ENCODE measurements at places on chromosomes 3 and 15.

GRCh38 chr15:70584838-70585706 lies 178.3 kb downstream of the UACA start:
- DNase-seq = no peak

GRCh38 chr3:80018375-80018774 lies 250.6 kb upstream of the ROBO1 start:
- no peak for DNase-seq

DNA sequence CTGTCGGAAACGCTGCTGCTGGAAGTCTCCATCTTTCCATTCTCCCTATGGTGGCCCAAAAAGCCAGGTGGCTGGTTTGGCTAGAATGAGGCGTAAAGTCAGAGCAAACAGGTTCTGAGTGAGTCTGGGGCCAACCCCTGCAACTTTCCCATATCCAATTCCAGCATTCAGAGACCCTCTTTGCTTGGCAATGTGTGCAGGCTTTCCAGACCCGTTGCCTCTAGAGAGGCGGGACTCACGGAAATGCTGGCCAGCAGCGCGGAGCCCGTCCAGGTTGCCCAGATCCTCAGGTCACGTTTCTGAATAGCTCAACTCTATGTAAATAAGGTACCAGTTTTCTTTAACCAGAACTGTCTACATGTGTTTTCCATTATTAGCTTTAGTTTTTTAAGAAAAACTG lies 68.0 kb downstream of the VGLL4 start:
- no peak for DNase-seq

GRCh38 chr3:160697637-160698380 lies 20.8 kb downstream of the ARL14 start:
- no peak for DNase-seq

GRCh38 chr3:171542976-171543375 lies 82.8 kb upstream of the TNIK start:
- DNase-seq = no peak

DNA sequence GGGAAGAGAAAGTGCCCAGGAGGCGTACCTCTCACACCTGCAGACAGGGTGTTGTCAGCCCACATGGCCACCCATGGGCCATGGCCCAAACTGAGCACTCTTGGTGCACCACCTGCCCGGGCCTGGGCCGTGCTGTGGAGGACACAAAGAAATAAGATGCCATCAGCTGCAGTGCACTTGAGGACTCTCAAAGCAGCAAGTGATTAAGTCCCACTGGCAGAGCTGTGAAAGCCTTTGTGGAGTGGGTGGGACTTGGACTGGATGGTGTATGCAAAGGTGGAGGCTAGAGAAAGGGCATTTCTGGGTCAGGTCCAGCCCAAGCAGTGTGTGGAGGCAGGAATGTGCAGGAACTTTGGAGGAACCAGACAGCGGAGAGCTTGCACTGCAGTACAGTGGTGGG lies 122.3 kb downstream of the MEGF11 start:
- DNase-seq = no peak

DNA sequence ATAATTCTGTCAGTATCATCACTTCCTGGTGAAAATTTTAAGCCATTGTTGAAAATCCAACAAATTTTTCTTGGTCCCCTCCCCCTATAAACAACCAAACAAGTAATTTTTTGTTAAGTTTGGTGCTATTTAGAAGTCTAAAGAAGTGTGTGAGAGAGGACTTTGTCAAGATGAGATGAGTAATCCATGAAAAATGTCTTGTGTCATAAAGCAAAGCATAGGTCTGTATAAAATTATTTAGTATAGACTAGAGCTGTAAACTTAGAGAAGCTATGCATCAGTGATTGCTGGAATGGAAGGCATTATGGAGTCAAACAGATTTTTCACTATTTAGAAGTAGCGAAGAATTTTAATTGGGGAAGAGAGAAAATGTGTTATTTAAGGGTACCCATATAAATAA lies 31.4 kb downstream of the MAPK6 start:
- DNase-seq = no peak

- peak; percentile 80 for DNase-seq
Observed at GRCh38 chr3:32420126-32421038, 28.7 kb downstream of the CMTM7 start.

- DNase-seq = no peak
Observed at GRCh38 chr15:88256279-88257230, at the start of gene NTRK3. Gene NTRK3, minus strand, starts transcription at chr15:88256739. Its CDS starts 586 bp downstream, at chr15:88256153.

- no peak for DNase-seq
Observed at GRCh38 chr3:142436951-142437585, 10.8 kb downstream of the XRN1 start.

- DNase-seq = no peak
Observed at GRCh38 chr3:107928084-107928445, 162.8 kb downstream of the CD47 start.

DNA sequence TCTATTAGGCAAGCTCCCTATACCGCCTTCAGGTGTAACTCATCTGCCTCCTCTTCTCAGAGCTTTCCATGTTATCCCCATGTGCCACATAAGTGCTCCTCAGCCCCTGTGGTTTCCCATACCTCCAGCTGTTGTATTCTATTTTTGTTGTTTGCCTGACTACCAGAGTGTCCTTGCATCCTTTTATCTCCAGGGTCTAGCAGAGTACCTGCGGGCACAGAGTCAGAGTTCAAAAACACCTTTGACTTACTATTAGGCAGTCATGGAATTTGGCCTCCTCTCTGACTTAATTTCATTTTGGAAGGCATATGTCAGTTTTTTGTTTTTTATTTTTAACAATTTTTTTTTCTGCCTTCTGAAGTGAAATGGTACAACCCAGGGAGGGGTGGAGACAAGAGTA lies 7.1 kb downstream of the GPR87 start:
- DNase-seq = no peak

DNA sequence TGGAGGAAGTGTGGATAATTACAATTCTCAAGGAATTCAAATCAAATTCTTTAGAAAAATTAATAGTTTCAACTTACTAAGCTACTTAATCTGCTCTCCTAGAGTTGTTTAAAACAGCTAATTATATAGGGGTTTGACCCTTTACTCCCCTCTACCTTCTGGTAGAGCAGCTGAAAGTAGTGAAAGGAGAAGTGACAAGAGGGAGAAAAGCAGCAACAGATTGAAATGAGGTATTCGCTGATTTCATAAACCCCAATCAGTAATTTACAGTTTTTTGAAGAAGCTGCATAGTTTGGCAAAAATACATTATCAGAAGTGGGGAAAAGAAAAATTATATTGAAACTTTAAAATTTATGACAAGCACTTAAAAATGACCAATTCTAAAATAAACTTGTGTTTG lies 52.8 kb downstream of the ZMAT3 start:
- no peak for DNase-seq

GRCh38 chr3:34070831-34071585 lies 272.6 kb downstream of the PDCD6IP start:
- DNase-seq = no peak

- no peak for DNase-seq
Observed at GRCh38 chr3:76107935-76108570, 322.7 kb upstream of the ZNF717 start.

- DNase-seq = no peak
Observed at GRCh38 chr3:4994823-4995499, 15.7 kb downstream of the BHLHE40 start.

DNA sequence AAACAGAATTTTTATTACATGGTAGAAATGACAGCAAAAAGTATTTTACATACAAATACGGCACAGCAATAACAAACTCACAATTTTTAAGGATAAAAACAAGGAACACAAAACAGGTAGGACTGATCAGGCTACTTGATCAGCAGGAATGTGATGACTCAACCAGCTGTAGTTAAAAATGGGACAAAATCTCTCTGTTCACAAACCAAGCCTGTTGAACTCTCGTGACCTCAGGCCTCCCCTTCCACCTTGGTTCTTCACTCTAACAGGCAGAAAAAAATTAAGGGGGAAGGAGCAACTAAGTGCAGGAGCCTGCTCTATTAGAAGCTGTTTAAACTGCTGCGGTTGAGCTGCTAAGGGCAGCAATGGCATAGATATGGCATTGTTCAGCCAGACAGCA lies 18.7 kb downstream of the FBXL22 start:
- no peak for DNase-seq

DNA sequence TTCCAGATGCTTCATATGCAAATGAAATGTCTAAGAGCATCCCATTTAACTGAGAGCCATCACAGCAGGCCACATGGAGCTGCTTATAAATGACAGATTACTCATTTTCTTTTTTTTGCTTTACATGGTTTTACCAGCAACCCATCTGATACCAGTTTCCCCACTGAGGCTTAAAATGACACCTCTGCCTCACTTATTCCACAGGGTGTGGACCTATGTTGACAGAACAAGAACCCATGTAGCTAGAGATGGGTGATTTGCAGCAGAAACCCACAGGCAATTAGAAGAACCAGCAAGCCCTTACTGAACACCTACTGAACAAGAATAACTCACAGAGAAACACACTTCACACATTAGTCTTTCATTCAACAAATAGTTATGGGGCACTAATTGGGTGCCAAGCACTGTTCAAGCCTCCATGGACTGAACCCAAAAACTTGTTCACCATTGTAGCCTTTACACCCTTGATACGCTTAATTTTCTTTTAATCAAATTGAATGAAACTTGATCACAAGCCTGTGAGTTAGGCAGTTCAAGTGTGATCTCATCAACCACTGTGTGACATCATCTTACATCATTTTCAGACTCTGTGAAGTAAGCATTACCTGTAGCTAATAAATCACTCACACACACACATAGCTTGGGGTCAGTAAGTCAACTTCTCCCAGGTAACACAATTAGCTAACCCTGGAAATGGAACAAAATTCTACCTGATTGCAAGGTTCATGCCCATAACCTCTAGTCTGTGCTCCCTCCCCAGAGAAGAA lies 45.4 kb downstream of the MAGI1 start:
- DNase-seq = no peak

DNA sequence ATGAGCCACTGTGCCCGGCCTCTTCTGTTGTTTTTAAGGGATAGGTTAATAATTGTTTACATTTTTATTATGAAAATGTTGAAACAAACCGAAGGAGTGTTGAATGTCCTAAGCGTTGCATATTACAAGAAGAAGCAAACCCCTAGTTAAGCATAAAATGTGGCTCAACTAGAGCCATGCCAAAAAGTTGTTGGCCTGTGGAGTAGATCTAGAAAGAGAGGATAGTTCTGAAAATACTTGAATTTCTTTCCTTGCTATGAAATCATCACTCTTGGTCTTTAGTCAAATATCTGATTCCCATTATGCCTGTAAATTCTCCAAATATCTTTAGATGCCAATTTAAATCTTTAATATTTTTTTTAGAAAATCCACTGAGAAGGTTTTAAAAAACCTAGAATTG lies 12.8 kb downstream of the RBP2 start:
- DNase-seq = no peak

DNA sequence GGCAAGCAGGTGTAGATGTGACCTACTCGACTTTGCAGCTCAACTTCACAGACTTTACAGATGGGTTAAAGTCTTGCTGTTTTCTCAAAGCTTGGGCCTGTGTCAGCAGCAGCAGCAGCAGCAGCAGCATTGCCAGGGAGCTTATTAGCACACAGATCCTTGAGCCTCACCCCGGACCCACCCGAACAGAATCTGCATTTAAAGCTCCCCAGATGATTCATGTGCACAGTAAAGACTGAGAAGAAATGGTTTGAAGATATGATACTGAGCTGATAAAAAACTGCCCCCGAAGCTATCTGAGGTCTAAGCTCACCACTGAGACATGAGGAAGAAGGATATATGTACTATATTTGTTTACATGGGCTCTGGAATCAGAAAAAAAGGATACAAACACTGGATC lies 231.7 kb downstream of the ARPP21 start:
- no peak for DNase-seq

- no peak for DNase-seq
Observed at GRCh38 chr3:42505849-42506410, 3.5 kb downstream of the VIPR1 start.

GRCh38 chr15:38002883-38003477 lies 68.5 kb downstream of the TMCO5A start:
- DNase-seq = peak; percentile 11

- no peak for DNase-seq
Observed at GRCh38 chr3:36893826-36894225, 51.0 kb downstream of the TRANK1 start.

- DNase-seq = no peak
Observed at GRCh38 chr3:77868725-77869124, 828.8 kb downstream of the ROBO2 start.

DNA sequence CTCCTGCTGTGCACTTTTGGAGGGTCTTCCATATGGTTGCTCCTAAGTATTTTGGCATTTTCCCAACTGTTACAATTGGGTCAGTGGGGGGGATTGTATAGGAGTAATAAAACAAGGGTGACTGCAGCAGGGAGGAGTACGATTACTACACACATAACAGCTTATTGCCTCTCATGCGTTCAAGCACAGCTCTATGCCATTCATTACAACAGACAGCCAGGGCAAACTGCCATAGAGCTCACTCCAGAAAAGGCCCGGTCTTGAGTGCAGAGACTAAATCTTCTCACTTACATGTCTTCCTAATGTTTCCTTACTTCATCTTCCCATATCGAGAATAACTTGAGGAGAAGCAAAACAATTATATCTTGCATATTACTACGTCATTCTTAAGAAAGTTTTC lies 1.4 kb upstream of the CHMP2B start:
- no peak for DNase-seq

- no peak for DNase-seq
Observed at GRCh38 chr3:54878145-54878544, 49.7 kb downstream of the LRTM1 start.

- DNase-seq = no peak
Observed at GRCh38 chr3:141915766-141916165, 39.3 kb downstream of the ATP1B3 start.

DNA sequence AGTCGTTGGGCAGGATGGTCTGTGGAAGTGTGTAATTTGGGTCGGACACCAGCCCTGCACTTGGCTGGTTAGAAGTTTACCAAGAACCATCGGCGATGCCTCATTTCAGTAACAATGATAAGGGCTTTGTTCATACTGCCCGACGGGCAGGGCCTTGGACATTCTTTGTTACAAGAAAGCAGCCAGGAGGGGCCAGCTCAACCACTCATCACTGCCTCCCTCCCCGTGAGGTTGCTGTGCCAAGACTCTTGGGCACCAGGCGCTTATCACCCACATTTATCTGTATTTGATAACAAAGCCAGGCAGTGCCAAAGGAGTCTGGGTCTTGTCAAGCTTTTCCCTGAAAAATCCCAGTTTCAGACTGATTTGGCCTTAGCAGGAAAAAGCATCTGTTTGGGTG lies 235.0 kb downstream of the ADAMTS17 start:
- DNase-seq = no peak
